ENCODE measurements at places on chromosomes 1 and 21.
A peak's percentile ranks its signal among the peaks of the same experiment; 100 is the strongest.

GRCh38 chr1:232047473-232047872 is 420.9 kb downstream of the DISC1 start:
- DNase-seq: no peak

DNA sequence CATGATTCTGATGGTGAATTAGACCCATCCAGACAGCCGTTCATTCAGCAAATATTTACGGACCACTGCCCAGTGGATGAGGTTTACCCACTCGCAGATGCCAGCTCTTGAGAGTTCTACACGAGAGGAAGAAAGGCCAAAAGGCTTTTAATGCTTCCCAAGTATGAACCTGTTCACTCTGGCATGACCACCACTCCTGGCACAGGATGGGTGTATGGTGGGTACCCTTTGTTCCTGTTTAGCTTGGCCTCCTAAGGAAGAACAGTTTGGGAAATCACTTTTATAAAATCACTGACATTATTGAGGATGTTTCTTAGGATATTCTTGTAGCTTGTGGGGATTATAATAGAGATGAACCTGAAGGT is 67.2 kb downstream of the HMGB4 start:
- DNase-seq: no peak

GRCh38 chr1:59066236-59066635 is 230.7 kb upstream of the FGGY start:
- DNase-seq: no peak

- no peak for DNase-seq
Measured at GRCh38 chr1:86913399-86913895, 479 bp downstream of the SELENOF start.

GRCh38 chr1:243849421-243850201 is 432 bp downstream of the AKT3 start:
- DNase-seq: peak; percentile 75

DNA sequence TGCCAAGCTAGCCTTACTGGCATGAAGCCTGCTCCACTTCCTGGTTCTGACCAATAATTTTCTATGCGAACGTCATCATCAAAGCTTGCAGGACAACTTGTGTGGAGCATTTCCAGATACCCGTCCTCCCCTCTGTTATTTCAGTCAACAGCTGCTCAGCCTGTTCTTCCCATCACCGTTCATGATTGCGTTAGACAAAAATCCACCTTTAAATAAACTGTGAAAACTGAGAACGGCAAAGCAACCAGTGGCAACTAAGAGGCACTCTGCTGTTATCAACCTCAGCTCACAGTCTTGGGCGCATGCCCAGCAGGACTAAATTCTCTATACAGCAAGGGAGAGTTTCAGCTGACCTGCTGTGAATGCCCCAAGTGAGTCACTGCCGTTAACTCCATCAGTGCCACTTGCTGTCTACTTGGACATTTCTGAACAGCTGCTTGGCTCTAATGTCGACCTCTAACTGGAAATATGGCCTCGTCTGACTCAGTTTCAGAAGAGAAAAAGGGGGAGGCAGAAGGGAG is 207.4 kb upstream of the RUNX1 start:
- no peak for DNase-seq

DNA sequence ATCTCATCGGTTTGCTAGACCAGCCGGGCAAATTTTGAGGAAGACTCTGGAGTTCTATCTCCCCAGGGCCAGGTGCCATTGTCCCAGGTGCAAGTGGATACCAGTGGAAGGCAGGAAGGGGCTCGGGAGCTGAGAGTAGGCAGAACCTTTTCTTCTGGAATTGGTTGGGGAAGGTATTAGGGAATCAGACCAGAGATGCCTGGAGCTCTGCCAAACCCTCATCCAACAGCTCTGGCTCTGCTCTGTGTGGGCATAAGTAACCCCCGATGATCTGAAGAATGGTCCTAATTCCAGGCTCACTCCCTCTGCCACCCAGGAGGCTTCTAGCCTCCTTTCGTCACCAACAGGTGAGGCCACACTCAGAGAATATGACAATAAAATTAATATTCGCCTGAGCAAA is 69.9 kb downstream of the PGBD5 start:
- no peak for DNase-seq

GRCh38 chr1:31069392-31069791 is 3.9 kb upstream of the PUM1 start:
- no peak for DNase-seq

DNA sequence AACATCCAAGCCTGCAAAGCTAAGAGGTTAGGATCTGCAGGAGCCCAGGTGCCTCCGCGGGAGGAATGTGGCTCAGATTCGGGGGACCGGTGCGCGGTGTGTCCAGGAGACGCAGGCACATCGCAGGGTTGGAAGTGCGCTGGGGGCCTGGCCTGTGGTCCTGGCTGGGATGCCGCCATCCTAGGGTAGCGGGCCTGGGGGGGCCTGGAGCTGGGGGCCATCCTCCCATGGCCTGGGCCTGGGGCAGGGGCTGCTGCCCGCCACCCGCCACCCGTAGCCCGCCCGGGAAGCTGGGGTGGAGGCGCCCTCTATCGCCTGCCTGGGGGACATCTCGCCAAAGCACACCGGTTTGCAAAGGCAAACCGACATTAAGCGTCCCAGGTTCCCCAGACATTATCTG is 170.6 kb upstream of the ARHGEF16 start:
- no peak for DNase-seq

GRCh38 chr1:176460544-176461336 is 2.2 kb upstream of the PAPPA2 start:
- DNase-seq: no peak

- DNase-seq: no peak
Measured at GRCh38 chr1:76640092-76640491, 227.2 kb upstream of the ST6GALNAC5 start.

- no peak for DNase-seq
Measured at GRCh38 chr1:208219098-208219658, 25.0 kb downstream of the PLXNA2 start.

GRCh38 chr1:113565621-113566020 is 175.3 kb downstream of the MAGI3 start:
- no peak for DNase-seq

- no peak for DNase-seq
Measured at GRCh38 chr21:23936224-23936623, 1671.1 kb downstream of the MRPL39 start.

GRCh38 chr1:8841395-8841794 is 24.0 kb upstream of the RERE start:
- no peak for DNase-seq

GRCh38 chr1:209783386-209783785 is 973 bp downstream of the C1orf74 start:
- DNase-seq: no peak

DNA sequence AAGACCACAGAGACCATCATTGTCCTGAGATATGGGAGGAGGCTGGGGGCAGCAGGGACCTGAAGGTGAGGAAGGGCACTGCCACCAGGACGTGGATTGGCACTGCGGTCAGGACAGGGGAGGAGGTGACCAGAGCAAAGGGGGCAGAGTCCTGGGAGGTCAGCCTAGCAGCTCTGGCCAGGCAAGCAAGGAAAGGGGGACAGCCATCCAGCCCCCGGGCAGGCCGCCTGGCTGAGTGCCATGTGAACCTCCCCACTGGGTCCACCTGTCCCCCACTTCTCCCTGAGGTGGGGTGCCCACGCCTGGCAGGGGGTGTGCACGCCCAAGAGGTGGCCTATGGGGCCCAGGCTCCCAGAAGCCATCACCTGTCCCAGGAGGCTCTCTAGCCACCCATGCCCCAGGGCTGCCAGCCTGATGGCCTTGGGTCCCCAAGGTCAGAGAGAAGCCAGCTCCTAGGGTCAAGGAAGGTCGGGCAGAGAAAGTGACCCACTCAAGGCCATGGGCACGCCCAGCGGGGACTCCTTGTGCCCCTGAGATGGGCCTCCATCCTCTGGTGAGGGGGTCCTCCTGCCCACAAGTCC is 17.6 kb upstream of the PTTG1IP start:
- DNase-seq: no peak

- no peak for DNase-seq
Measured at GRCh38 chr1:3501856-3502640, 47.6 kb downstream of the ARHGEF16 start.

DNA sequence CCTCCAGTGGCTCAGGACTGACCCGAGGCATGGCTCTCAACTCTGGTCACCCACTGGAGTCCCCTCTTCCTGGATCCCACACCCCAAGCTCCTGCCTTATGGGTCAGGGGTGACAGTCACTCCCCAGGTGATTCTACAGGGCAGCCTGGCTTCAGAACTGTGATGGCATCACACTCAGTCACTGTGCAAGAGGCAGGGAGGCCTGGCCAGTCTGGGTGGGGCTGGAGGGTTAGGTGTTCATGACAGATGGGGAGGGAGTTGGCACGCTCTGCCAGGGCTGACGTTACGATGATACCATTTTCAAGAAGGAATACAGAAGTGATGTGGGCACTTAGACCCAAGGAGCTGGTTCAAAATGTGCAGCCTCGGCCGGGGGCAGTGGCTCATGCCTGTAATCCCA is 25.2 kb upstream of the ABCG1 start:
- no peak for DNase-seq

DNA sequence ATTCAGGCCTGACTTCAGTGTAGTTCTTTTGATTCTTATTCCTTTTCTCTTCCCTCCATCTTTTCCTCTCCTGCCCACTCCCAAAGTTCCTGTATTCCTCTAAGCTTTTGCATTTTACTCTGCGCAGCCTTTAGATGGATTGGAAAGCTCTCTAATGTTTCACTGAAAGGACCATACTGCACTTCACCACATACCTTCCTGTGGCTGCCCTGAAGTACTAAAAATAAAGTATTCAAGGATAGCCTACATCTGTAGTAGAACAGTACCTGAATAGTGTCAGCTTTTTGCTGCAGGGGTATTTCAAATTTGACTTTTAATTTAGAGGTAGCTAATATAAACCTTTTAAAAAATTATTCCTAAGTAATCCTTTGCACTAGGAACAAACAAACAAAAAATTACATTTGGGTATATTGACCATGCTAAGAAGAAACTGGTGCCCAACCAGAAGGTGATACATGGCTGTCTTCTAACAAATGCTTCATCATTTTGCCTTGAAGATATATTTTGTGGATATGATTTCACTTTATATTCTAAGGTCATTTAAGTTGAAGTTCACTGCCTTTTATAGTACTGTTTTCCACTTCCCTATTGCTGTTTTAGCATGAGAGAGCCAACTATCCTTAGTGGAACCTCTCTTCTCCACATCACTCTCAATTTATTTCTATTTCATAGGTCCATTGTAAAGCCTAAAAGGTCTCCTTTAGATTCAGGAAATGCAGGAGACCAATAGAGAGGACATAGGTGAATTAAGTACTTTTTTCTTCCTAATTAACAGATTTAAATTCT is 22.8 kb downstream of the FAM20B start:
- DNase-seq: no peak

- DNase-seq: no peak
Measured at GRCh38 chr1:11391327-11391726, 87.6 kb upstream of the DISP3 start.

DNA sequence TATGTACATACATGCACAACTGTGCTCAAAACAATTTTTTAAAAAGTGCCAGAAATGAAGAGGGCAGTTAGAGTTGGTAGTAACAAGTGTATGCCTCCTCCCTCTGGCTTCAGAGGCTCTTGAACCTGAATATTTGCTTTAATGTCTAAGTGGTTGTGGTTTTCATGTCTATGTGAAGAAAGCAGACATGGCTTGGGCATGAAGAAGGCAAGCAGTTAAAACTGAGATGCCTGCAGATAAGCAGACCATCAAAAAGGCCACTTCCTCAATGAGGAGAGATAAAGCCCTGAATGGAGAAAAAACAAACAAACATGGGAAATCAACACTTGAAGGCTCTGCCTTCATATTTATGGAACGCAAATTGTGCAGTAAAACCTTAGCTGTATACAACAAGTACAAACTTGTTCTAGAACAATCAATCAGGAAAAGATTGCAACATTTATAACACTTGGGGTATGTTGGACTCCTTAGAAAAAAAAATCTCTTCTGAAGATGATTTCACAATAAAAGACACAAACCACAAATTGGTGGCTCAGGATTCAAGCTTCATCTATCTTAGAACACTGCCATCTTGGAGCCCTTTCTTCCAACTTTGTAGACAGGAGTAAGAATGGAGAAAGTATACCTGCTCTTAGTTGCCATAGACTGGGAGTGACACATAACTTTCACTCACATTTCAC is 52.7 kb upstream of the PLA2G4A start:
- DNase-seq: no peak

- DNase-seq: no peak
Measured at GRCh38 chr1:59577774-59578173, 237.0 kb upstream of the HOOK1 start.

DNA sequence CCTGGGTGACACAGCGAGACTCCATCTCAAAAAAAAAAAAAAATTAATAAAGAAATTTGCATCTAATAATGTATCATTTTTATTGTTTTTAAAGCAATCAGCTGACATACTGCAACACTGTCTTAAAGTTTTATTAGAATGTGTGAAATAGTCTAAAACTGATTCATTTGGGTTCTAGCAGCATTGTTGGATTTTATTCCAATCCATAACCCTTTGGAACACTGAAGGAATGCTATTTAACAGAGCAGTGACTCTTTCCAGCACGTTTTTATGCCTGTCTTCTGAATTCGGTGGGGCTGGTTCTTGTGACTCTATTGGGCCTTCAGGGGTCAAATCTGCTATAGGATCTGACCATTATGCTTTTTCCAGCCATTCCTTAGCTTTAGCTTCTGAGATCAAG is 18.2 kb upstream of the FMO4 start:
- no peak for DNase-seq

- DNase-seq: no peak
Measured at GRCh38 chr1:2972011-2972878, 49.0 kb upstream of the ACTRT2 start.

- DNase-seq: no peak
Measured at GRCh38 chr1:221910222-221910621, 168.3 kb upstream of the DUSP10 start.

DNA sequence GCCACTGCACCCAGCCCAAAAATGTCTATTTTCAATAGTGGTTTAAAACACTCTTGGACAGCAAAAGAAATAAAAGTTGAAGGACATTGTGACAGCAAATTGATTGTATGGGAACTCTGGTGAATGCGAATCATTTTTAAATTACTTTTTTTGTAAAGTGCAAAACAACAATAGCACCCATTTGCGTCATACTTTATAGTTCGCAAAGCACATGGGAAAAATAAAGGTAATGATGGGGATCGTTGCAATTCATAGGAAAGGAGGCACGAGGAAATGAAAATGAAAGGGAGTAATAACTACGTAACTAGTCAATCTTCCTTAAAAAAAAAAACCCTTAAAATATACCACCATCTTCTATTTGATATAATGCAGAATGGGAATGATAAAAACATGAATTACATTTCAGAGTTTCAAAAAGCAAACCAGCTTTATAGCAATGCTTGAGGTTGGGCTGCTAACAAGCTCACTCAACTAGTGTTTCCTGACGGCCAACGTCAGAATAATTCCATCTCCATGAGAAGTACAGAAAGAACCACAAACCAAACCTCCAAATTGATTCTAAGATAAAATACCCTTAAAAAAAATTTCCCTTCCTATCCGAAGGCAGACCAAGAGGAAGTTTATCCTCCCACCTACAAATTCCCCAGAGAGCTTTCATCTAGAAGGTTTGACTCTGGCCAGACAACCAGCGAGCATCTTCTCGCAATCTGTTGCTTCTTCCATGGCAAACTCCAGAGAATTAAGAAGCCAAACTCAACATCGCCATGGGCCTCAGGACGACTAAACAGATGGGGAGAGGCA is at the start of gene EDARADD:
Gene EDARADD (plus strand): TSS at position 606 of the 801 bp plus-strand sequence. CDS start 159 bp downstream, at position 765.
- no peak for DNase-seq

GRCh38 chr1:224637515-224637914 is 21.4 kb downstream of the CNIH3 start:
- no peak for DNase-seq

All from activated gamma-delta T cell (primary cell).